ENCODE measurements at places on chromosomes 2 and 18.

DNA sequence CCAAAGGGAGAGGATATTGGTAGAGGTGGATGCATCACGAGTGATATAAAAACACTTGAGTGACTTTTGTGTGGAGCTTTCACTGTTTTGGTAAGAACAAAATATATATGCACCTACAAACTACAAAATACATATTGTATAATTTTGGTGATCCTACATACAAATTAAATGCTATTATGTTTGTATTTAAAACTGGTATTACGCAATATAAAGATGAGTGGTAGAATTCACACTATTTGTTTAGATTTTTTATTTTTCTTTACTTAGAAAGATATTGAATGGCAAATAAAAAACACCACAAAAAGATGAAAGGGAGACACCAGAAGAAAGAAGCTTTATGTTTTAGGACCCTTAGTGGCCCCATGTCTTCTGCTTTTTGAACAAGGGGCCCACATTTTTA is 770.7 kb upstream of the ID2 start:
- no peak for DNase-seq

- DNase-seq = no peak
Observed at GRCh38 chr18:8966821-8967220, 135.7 kb upstream of the NDUFV2 start.

DNA sequence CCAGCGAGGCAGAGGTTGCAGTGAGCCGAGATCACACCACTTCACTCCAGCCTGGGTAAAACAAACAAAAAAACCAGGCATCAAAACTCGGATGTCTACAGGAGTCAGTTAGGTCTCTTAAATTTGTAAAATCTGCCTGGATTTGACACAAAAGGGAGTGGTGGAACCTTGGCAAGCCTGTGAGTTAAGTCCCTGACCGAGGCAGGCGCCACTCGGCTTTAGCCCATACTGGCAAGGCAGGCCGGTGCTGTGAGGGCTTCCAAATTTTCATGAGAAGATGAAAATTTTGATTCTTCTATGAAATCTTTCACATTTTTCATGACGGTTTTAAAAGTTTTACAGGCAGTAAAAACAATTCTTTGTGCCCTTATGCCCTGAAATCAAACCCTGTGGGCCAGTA is 165.8 kb downstream of the FMNL2 start:
- DNase-seq = no peak

- no peak for DNase-seq
Observed at GRCh38 chr2:8319219-8319618, 362.6 kb upstream of the ID2 start.

DNA sequence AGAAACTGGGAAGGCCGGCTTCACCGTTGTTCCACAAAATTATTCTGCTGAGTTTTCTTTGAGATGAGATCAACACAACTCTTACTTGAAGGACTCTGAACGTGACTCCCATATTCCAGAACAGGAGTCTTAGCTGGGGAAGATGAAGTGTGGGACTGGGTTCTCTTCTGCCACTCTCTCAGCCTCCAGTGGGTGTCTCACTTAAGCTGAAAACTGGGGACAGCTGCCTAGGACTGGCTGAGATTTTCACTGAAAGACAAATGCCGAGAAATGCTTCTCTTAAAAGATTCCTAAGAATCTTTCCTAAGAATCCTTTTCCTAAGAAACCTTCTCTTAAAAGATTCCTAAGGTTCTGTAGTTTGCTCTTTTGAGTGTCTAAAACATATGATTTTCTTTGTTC is 156.6 kb upstream of the LHCGR start:
- no peak for DNase-seq
